Cardiac septum (tissue), 1 donor: ENCODE measurements at places on chromosomes 12 and 14.

DNA sequence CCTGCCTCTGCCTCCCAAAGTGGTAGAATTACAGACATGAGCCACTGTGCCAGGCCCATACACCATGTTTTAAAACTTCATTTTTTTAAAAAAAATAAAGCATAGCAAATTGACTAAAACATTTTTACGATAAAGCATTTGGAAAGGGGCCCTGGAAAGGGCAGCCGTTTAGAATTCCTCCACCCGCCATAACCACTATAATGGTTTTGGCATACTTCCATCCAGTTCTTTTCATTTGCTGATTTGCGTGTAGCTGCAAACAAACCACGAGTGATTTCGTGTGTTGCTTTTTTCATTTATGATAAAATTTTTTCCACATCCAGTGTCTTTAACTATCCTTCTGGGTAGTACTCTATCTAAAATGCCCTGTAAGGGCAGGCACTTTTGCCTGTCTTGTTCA is 91.8 kb upstream of the RIN3 start:
- no peak for DNase-seq

DNA sequence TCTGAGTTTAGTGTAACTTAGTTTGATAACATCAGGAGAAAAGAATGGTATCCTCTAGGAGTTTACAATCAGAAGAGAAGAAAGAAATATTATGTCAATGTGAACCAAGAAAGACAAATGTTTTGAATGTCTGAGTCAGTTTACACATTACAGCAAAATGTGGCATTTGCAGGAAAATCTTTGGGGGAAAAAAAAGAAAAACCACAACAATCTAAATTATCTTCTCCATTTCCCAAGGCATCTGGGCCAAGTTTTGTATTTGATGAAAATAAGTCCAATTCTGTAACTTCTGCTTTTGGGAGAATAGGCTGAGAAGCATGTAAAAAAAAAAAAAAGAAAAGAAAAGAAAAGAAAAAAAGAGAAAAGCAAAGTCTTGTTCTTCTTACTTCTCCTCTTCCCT is 58.8 kb upstream of the FLRT2 start:
- DNase-seq = no peak

DNA sequence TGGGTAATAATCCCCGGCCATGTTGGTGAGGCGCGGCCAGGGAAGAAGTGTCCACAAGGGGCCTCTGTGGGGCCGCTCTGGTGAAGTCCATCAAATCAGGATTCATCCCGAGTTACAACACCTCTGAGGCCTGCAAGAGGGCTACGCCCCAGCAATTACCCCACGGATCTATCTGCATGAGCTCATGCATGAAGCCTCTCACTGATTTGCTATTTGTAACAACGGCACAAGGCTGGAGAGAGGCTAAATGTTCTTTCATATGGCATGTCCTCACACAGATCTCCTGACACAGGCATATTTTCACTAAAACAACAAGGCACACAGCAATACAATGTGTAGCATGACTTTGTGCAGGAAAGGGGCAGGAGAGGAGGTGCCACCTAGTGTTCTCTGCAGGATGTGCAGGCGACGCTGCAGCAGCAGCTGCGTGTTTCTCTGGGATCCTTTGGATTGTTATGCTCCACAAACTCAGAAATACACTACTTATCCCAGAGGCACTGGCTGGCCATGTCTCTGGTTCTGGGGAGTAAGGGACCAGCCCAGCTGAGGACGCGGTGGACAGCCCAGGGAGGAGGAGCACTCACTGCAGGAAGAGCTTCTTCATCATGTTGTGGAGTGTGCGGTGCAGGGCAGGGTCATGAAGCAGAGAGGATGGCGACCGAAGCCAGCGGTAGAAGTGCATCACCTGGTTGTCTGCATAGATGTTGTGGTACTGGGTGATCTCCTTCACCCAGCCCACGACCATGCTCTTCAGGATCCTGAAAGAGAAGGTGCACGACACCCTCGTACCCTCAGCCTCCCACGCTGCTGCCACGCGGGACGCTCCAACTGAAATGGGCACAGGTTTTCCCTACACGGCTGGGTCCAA is 20.2 kb downstream of the P2RX2 start:
- no peak for DNase-seq

- DNase-seq = no peak
Measured at GRCh38 chr14:91310606-91311283, 66.2 kb upstream of the GPR68 start.

DNA sequence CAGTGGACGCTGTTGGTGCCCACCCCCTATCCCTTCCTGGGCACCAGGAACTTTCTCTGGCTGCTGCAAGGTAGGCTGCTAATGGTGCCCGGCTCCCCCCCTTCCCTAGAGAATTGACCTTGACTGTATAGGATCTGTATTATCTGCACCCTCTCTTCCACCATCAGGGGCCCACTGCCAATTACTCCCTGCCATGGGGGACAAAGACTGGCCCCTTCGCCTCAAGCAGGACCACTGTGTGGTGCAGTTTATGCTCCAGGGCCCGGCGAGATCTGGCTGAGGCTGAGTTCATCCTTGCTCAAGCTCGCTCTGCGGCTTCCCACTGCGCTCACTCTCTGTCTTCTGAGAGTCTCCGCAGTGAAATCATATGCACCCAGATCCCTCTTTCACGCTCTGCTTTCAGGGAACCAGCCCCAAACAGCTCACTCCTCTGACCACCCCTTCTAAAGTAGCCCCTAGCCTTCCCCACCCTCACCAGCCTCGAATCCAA is 95.2 kb downstream of the LGMN start:
- DNase-seq = no peak

DNA sequence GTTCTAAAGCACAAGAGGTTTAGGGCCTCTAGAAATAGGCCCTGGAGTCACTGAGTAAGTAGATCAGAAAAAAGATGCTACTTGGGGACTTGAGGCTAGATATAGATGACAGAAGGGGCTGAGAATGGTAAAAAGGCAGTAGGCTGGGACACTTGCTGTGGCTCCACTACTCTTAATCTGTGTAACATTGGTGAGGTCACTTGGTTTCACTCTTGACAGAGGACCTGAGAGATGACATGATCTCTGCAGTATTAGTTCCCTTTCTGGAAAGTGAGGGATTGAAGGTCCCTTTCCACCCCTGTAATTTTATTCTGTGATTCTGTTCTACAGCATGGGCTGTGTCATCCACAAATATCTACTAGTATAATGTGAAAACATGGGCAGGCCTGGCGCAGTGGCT is 39.7 kb downstream of the MAPKAPK5 start:
- DNase-seq = no peak

- no peak for DNase-seq
Measured at GRCh38 chr12:108199106-108199505, 70.0 kb downstream of the WSCD2 start.

- no peak for DNase-seq
Measured at GRCh38 chr12:124828264-124829007, 35.2 kb downstream of the SCARB1 start.

DNA sequence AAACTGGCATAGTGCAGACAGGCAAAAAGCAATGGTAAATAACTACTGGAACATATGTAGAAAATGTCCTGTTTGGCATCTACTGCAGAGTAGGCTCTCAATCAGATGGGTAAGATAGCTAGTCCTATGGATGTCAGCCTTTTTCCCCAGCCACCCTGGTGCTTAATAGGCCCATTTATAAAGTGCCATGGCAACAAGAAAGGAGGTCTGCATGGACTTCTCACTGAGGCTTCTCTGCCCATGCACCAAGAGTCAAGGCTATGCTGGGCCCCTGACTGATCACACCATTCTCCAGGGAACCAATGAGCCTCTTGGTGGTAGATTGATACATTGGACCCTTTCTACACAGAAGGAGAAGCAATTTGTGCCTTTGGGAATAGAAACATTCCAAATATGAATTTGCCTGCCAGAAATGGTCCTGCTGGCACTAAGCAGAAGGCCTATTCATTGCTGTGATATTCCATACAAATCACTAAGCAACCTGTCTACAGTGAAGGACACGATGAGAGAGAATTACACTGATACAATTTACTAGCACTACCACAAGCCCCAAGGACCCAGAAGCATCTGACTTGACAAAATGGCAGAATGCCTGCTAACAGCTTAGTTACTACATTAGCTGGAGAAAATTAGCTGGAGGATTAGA is 43.8 kb downstream of the RESF1 start:
- DNase-seq = no peak

DNA sequence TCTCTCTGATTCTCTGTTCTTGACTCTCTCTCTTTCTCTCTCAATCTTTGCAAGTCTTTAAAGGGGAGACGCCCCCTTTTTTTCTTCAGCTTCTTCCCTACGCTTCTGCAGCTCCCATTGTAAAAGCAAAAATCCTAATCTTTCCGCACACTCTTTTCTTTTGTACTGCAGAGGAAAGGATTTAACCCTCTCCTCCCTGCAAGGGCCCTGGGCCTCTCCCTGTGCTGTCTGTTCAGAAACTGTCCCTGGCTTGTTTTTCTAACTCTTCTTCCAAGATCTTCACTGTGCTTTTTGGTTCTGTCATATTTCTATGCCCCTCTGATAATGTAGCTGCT is 10.9 kb upstream of the SALL2 start:
- DNase-seq = no peak

DNA sequence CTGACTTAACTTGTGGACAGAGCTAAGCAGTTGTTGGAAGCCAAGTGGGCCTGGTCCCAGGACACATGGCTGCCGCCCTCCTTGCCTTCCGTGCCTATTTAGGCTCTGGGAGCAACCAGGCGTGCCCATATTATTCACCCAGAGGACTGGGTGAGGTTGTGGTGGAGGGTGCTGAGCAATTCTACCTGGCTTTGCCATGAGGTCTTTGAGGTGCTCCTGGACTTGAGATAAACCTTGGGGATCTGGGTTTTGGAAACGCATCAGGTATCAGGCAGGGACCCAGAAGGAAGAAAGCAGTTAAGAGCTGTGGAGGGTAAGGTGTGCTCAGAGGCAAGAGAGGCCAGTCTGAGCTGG is 60.1 kb downstream of the EMP1 start:
- DNase-seq = no peak

- no peak for DNase-seq
Measured at GRCh38 chr14:71466251-71466650, 466.0 kb upstream of the RGS6 start.

GRCh38 chr12:50690925-50691324 is 73.0 kb upstream of the ATF1 start:
- no peak for DNase-seq

GRCh38 chr12:121214855-121215745 is 5.2 kb downstream of the P2RX4 start:
- no peak for DNase-seq

DNA sequence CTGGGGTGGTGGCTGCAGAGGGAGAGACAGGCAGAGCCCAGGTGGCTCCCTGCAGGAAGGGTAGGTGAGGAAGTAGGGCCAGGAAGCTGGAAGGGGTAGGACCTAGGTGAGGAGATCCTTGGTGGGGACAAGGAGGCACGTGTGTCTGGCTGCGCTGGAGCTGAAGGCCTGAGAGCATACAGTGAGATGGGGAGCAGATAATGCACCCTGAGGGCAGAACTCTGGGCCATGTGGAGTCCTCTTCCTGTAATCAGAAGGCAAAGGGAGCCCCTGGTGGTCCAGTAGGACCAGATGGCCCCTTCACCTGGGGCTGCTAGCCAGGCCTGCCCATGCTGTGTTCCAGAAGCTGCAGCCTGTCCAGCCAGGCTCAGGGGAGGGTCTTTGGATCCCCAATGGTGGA is 15.3 kb upstream of the KRT80 start:
- peak; percentile 47 for DNase-seq
